ENCODE measurements at places on chromosomes 12 and 14.

DNA sequence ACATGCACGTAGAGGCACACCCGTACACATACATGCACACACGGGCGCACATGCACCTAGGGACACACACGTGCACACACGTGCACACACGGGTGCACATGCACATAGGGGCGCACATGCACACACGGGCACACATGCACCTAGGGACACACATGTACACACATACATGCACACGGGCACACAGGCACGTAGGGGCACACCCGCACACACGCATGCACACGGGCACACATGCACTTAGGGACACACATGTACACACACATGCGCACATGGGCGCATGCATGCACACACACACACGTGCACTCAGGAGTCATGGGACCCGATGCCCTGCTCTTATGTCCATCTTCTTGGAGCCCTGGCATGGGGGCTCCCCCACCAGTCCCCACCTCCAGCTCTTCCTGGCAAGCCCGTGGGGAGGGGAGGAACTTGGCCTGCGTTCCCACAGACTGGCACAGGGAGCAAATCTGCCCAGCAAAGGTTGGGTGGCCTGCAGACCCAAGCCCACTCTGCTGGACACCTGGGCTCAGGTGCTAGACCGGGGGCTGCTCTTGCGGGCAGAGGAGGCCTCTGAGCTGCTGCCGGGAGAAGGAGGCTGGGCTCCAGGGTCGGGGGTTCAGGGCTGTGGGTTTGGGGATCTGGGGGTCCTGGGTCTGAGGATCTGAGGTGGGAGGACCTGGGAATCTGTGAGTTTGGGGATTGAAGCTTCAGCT is 51.4 kb downstream of the KIF26A start:
- no peak for DNase-seq

DNA sequence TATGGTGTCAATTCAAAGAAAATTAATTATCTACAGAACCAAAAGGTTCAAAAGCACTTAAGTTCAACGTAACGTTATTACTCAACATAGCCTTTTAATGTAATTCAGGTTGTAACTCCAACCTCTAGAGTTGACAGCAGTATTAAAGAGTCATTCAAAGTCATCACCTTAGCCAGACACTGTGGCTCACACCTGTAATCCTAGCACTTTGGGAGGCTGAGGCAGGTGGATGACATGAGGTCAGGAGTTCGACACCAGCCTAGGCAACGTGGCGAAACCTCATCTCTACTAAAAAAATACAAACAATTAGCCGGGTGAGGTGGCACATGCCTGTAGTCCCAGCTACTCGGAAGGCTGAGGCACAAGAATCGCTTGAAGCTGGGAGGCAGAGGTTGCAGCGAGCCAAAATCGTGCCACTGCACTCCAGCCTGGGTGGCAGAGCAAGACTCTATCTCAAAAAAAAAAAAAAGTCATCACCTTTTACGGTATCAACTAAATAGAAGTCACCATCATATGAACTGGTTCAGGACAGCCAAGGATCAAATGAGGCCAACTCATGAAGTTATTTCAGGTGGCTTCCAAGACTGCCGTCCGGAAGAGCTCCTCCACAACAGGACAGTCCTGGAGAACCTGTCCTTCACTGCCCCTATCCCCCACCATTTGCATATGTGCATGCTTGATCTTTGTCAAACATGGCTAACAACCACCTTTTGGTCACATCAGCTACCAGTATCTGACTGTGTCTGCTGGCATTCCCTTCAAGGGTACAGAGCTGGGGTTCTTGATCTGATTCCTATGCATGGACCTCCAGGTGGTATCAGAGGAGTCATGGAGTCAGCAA is 4.2 kb downstream of the PPTC7 start:
- no peak for DNase-seq

DNA sequence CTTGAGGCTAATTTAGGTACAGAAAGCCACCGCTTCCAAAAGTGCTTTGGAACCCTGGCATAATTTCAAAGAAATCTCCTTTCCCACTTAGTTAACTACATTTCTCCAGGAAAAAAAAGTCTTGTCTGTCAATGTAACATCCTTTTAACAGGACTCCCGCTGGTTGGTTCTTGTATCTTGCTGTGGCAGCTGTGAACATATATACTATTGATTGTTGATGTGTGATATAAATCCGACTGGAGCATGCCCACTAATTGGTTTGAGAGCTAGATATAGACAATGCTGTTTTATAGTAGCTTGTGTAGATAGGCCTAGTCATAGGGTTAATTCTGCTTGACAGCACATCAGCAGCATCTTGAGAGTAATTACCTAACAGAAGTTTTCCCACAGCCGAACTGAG is 89.6 kb downstream of the MSRB3 start:
- no peak for DNase-seq

DNA sequence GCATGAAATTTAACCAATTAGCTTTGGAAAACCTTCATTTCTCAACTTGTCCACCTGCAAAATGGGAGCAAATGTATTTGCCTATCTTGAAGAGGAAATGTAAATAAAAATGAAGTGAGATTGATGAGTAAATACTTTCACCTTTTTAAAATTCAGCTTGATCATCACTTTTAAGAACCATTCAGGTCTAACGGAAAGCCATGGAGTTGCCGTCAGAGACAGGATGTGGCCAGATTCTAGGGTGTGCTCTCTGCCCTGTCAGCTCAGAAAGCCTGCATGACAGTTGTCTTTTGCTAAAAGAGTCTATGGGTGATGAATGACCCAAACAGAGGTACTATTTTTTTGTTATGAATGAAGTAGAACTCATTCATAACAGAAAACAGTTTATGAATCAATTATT is 104.3 kb upstream of the SLC35F4 start:
- DNase-seq = no peak

GRCh38 chr12:57875753-57876547 is 29.4 kb upstream of the CTDSP2 start:
- DNase-seq = no peak

DNA sequence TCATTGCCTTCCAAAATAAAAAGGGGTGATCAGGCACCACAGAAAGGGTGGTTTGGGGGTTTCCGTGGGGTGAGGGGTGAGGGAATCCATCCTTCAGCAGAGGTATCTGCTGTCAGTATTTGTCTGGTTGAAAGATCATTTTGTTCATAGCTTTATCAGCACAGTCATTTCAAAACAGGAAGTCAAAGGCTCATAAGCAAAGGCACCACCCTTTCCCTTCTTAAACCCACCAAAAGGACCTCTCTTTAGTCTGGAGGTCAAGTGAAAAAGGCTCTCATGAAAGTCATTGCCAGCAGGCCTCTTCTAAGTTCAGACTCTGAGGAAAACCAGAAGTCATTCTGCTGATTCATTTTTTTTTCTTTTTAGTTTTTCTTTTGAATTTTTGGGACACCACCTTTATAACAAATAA is 6.2 kb downstream of the CHST11 start:
- DNase-seq = no peak

GRCh38 chr12:76998908-76999556 is 66.3 kb downstream of the E2F7 start:
- DNase-seq = no peak

GRCh38 chr14:54813081-54813480 is 89.5 kb downstream of the GCH1 start:
- no peak for DNase-seq

DNA sequence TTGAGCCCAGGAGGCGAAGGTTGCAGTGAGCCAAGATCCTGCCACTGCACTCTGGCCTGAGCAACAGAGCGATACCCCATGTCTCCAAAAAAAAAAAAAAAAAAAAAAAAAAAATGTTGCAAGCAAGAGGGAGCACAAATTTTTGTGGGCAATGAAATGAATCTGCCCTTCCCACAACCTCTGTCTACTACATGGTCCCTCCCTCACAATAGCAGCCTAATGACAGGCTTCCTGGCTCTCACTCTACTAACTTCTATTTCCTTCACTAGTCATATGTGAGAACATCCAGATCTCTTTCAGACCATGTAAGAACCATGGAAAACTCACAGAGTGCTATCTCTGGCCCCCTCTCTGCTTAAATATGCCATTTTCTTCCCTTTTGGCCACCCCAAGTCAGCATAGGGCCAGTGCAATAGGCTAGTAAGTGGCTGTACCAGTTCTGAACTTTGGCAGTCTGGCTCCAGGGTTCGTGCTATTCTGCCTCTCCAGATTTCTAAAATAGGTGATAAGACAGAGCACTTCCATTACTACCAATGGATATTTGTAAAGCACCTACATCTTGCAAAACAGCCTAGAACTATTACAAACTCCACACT is 7.1 kb downstream of the OSBPL8 start:
- DNase-seq = no peak

DNA sequence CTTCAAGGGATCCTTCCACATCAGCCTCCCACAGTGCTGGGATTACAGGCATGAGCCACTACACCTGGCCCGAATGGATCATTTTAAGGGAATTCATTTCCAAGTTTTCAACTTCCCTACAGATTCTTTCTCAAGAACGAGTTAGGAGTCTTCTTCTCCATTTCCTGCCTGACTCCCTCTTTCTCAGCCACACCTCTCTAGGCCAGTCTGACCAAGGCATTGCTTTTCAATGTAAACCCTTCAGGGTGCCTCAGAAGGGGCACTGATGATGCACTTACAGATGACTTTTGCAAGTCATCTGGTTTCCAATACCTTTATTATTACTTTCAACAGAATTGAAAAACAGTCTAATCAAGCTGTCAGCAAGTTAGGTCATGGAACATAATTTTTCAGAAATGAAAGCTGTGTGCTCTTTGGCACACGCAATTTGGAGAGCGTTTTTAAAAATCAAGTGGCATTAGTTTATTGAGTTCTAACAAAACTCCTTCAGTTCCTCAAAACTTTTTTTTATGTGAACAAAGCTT is 47.2 kb downstream of the SVOP start:
- no peak for DNase-seq

- DNase-seq = no peak
Measured at GRCh38 chr14:91555531-91555930, 45.4 kb upstream of the PPP4R3A start.

DNA sequence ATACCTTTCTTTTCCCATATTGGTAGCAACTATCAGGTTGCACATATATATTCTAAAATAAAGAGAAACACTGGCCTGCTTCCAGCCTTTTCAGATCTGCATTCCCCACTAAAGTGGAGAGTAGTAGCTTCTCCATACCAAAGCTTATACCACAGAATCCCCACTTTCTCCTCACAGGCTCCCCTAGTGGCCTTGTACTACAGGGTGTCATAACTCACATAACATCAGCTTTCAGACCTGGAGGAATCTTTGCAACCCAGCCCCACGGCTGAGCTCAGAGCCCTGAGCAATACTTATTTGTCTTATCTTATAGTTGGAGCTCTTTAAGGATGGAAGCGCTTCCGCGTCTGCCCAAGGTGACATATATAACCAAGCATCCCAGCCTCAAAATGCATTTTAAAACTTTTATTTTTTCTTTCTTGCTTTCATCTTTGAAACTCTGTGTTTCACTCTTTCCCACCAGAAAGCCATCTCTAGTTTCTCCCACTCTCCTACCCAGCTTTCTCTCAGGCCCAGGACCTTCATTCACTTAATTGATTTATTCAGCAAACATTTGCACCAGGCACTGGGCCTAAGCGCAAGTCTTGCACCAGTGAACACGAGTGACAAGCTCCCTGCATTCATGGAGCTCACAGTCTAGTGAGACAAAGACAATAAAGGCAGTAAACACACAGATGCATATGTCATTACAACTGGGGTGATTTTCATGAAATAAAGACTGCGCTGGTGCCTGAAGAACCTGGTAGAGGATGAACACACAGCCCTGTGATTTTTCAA is 254.7 kb downstream of the IPO8 start:
- DNase-seq = no peak

GRCh38 chr14:99132821-99133635 is 139.0 kb downstream of the BCL11B start:
- DNase-seq = no peak

GRCh38 chr14:98593361-98593761 is 678.6 kb downstream of the BCL11B start:
- no peak for DNase-seq

GRCh38 chr14:49052521-49052920 is 533.7 kb downstream of the RPS29 start:
- DNase-seq = no peak

DNA sequence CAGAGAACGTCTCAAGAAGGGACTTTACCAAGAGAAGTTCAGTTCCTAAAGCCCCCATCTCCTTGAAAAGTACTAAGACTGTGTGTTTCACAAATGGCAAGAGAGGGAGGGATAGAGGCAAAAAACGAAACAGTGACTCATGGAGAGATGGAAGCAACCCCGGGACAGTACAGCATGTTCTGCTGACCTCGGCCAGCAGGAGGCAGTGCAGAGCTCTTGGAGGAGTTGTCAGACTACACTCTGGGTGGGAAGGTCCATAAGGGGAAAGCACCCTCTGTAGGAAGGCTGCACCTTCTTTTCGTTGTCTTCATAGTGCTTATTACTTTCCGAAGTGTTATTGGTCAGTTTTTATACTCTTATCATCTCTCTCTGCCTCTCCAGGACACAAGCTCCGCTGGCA is 525.2 kb upstream of the CCDC196 start:
- peak; percentile 49 for DNase-seq
